SJSA1 (cell line): ENCODE measurements at places on chromosomes 1 and 21. TPM values are rescaled to one million over a fixed set of nuclear protein-coding genes. Genes with fewer than 3 reads are reported as not detected.

DNA sequence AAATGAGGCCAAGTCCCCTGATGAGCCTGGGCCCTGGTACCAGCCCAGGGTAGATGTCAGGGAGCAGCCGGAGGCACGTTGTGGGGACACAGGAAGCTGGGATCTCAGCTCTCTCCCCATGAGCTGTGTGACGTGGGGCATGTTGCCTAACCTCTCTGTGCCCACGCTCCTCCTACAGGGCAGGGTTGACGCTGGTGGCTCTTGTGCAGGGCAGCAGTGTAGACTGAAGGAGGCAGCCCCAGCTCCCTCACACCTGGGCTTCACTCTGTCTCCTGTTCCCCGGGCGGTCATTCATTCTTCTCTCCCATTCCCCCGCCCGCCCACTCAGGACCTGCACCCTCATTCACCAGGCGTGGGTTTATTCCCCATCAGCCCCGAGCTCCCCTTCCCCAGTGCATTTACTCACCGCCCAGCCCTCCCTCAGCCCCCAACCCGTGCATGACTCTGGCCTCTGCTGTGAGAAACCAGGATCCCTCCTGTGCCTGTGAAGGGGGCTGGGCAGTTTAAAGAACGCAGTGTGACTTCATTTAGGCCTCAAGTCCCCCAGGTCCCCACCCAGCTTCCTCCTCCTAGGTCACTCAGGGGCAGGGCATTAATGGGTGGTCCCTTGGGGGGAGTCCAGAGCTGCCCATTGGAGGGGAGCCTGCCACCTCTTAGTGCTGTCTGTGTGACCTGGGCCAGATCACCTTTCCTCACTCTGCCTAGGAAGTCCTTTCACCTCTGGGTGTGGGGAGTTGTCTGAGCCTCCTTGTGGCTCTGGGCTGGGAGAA, 285.7 kb downstream of the PTPRU start:
- peak; percentile 30 for DNase-seq

DNA sequence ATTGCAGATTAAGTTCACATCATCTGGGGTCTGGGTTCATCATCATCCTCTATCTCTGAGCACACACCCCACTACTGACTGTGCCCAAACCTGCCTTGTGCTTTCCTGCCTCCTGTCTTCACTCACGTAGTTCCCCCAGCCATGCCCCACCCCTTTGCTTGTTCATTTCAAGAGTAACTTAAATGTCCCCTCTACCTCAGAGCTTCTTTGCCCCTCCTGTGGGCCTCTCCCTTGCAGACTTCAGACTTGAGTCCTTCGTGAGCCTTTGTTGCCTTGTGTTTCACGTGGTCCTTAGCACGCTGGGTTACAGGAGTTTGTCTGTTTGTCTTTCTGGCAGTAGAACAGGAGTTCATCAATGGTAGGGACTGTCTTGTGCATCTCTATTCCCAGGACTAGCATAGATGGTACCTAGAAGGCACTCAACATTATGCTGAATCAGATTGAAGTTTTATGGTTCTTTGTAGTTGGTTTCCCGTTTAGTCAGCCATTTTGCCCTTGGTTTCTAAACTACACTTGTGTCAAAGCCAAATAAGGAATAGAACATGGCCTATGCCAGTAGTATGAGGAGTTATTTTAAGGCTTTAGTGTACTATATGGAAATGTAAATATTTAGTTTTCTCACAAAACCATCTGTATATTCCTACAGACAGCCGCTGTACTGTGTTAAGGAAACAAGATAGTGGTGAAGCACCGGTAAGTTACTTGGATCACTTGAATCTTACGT, 86.2 kb downstream of the TTC3 start:
- no peak for DNase-seq

- peak; percentile 21 for DNase-seq
Measured at GRCh38 chr1:94646786-94647555, 105.4 kb upstream of the F3 start.

GRCh38 chr1:64240206-64240605, 36.8 kb downstream of the UBE2U start:
- no peak for DNase-seq

- no peak for DNase-seq
Measured at GRCh38 chr1:205677167-205677566, 3.1 kb downstream of the SLC45A3 start.

- no peak for DNase-seq
Measured at GRCh38 chr1:146035048-146035423, 13.5 kb upstream of the HJV start.

- DNase-seq: no peak
Measured at GRCh38 chr1:3981746-3982505, 81.9 kb upstream of the C1orf174 start.

DNA sequence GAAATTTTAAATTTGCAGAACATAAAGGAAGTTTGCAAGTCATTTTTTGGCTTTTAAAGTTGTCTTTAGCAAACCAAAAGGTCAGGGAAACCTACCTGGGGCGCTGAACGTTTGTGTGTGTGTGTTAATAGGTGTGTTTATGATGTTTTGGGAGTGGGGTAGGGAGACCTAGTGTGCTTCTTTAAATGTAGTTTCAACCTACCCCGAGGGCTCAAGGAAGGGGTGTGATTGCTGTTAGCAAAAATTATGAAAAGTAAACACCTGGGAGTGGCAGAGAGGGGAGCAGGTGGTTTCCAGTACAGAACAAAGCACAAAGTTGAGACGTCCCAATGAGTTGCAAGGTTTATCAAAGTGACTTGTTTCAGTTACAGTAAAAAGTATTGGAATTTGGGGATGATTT, 58.7 kb upstream of the WDR26 start:
- DNase-seq: no peak

- DNase-seq: no peak
Measured at GRCh38 chr1:56329970-56330369, 249.4 kb downstream of the PLPP3 start.

GRCh38 chr21:41136286-41136685, 31.7 kb upstream of the BACE2 start:
- DNase-seq: no peak

DNA sequence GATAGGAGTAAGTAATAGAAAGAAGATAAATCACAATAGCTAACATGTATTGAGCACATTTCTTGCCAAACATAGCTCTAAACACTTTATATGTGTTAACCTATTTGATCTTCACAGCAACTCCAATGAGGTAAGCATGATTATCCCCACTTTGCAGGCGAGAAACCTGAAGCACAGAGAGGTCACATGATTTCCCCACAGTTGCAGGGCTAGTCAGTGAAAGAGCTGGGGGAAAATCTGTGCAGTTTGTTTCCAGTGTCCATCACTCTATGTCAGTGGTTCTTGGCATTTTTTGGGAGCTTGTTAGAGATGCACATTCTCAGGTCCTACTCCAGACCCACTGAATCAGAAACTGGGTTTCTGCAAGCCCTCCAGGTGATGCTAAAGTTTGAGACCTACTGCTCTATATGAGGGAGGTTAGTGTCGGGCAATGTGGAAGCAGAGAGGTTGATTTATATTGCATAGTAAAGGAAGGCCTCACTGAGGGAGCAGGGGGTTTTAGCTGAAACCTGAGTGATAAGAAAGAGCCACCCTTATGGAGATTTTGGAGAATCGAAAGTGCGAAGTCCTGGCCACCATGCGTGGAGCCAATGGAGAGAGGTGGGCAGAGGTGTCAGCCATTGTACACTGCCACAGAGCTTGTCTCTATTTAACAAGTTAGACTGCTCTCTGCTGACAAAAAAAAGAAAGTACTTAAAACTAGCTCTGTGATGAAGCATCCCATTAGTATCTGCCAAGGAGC, 20.9 kb downstream of the MCOLN3 start:
- no peak for DNase-seq

GRCh38 chr1:242120432-242120831, 121.5 kb upstream of the MAP1LC3C start:
- no peak for DNase-seq

DNA sequence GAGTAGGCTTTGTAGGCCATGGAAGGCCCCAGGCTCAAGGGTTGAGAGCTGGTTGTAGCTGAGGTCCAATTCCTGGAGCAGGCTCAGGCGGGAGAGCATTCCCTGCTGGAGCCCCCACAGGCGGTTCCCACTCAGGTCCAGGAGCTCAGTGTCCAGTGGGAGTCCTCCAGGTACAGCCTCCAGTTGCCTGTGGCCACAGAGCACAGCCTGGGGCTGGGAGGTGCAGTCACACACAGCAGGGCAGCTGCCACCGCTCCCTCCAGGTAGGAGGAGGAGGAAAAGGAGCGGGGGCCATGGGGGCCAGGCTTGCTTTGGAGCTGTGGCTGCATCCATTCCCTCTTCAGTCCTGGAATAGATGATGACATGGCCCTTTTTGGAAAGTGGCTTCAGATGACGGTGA, 2.8 kb downstream of the LINGO4 start:
- no peak for DNase-seq

GRCh38 chr1:119186471-119186870, 46.0 kb upstream of the WARS2 start:
- no peak for DNase-seq

DNA sequence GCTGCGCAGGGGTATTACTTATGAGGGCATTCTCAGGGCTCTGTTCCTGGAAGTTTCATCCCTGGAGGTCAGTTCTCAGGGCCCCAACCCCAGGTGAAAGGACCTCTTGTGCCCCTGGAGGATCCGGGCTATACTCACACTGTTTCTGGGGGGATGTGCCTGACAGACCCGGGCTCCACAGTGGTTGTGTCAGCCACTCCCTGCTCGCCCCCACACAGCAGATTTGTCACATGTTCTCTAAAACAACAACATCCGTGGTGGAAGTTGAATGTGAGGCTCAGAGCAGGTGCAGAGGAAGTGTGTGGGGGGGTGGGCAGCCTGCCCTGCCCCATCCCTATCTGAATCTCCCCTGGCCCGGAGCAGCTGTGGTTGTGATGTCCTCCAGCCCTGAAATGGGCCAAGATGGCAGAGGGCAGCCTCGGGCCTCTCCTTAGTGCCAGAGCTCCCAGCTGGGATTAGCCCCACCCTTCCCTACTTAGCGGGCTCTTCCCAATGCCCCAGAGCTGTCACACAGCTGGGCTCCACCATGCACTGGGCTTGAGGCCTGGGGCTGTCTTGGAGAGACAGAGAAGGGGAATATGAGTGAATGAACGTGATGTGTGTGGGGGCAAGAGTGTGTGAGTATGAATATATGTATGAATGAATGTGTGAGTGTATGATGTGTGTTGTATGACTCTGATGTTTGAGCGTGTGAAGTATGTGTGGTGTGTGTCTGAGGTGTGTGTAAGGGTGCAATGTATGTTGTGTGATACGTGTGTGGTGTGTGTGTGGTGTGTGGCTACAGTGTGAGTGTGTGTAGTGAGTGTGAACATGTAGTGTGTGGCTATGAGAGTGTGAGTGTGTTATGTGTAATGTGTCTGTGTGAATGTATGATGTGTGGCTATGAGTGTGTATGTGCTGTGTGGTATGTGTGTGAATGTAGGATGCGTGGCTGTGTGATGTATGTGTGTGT, 1.5 kb upstream of the FCMR start:
- no peak for DNase-seq

- DNase-seq: no peak
Measured at GRCh38 chr1:47805921-47806361, 191.2 kb downstream of the TRABD2B start.

DNA sequence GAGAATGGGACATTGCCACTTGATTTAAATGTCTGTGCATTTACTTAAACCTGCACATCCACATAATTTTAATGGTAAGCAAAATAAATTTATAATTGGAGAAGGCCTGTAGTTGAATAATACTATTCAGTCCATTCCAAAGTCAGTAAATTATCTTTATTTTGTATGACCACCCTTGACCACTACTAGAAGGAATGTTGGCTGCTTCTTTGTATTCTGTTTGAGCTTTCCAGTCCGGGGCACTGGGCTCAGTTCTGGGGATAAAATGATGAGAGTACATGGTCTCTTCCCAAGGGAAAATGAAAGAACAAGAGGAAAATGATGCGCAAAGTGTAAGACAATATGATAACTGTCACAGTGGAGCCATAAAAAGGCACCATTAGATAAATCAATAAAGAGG, 98.9 kb downstream of the CRB1 start:
- DNase-seq: no peak

DNA sequence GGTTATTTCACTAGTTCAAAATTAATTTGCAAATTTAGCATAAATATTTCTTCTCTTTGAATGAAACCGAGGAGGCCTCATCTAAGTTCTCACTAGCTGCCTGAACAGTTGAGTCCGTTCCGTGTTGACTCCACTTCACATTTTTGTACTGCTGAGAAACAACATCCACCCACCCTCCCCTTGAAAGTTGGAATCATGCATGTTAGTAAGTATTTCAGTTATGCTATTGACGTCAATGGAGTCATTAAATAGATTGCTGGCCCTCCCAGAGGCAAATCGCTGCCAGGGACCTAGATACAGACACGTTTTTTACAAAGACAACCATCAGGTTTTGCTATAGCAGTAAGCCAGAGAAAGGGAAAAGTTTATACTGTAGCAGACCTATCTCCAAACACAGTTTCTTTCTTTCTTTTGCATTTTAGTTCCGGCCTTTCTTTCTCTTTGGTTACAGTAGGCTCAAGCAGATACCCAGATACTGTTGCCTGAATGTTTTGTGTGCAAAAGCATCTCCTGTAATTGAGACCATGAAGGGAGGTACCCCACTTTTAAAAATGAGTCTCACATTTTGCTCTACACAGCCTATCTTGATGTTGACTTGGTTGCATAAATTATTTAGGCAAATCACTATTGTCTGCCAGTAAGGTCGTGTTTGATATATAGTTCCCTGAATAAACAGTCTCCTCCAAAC, 262.6 kb upstream of the SGIP1 start:
- DNase-seq: peak; percentile 95

DNA sequence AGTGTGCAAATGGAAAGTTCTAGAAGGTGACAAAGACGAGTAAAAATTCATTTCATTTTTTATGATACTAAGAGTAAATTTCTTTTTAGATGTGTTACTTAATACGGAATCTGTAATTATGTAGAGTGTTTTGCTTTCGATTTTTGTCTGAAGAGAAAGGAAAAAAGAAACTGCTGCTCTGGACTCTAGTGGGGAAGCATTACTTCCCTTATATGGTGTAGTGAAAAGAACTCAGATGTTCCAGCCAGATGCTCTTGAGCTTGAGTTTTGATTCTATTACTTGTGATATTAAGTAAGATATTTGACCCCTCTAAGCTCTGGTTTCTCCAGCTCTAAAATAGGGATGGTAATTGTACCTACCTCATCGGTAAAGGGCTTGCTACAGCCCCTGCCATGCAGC, 12.2 kb upstream of the GPR161 start:
- no peak for DNase-seq

GRCh38 chr1:41024953-41025352, 3.4 kb upstream of the SLFNL1 start:
- DNase-seq: no peak

- no peak for DNase-seq
Measured at GRCh38 chr21:31420354-31420753, 76.3 kb upstream of the TIAM1 start.

- DNase-seq: peak; percentile 73
Measured at GRCh38 chr1:109620841-109621286, 1.2 kb downstream of the AMPD2 start.

The TSPEAR gene
- total RNA-seq: not detected in 2 replicates

The SH2D5 gene
- 0.82 and 5.3 TPM in 2 replicates for total RNA-seq

The CFHR2 gene
- not detected in 2 replicates for total RNA-seq

The MRPS21 gene
- total RNA-seq: 45.5 and 60.0 TPM in 2 replicates

The FLG2 gene
- total RNA-seq: not detected in 2 replicates

The ANKRD35 gene
- total RNA-seq: not detected in 2 replicates

The A3GALT2 gene
- total RNA-seq: not detected in 2 replicates
